NCI-H1694 (cell line): ENCODE measurements at places on chromosomes 5 and 9.

- DNase-seq, result no peak
These were observed 61.2 kb downstream of the ZNF366 start for GRCh38 chr5:72445969-72446368.

GRCh38 chr5:62432621-62433064 is 20.1 kb downstream of the IPO11 start:
- no peak for DNase-seq

DNA sequence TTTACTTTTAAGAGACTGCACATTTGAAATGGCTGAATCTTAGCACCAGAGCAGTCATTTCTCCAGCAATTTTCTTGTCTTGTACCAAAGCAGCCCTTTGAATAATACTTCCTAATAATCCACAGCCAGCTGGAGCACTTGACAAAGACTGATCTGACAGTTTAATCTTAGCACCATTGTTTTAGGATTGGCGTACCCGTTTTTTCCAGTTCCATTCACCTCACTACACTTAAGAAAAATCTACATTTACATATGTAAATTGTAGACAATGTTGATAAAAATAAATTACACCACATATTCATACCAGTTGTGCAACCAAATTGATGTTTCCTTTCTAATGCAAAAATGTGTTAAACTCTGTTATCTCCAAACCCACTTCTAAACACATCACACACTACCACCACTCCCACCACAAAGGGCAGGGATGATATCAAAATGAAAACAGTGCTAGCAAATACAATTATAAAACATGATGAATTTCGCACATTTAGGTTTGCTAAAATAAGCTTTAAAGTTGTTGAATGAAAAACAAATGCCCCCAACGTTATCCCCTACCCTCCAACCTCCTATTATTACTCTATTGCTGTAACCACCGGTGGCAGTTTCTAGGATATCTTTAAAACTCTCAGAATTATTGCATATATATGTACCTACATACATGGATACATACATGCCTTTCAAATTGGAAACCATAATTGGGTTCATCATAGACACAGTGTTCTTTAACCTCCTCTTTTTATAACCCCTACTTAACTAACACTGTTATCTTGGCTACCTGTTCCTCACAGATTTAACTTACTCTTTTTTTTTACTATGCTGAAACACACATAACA is 21.5 kb downstream of the SERINC5 start:
- no peak for DNase-seq

DNA sequence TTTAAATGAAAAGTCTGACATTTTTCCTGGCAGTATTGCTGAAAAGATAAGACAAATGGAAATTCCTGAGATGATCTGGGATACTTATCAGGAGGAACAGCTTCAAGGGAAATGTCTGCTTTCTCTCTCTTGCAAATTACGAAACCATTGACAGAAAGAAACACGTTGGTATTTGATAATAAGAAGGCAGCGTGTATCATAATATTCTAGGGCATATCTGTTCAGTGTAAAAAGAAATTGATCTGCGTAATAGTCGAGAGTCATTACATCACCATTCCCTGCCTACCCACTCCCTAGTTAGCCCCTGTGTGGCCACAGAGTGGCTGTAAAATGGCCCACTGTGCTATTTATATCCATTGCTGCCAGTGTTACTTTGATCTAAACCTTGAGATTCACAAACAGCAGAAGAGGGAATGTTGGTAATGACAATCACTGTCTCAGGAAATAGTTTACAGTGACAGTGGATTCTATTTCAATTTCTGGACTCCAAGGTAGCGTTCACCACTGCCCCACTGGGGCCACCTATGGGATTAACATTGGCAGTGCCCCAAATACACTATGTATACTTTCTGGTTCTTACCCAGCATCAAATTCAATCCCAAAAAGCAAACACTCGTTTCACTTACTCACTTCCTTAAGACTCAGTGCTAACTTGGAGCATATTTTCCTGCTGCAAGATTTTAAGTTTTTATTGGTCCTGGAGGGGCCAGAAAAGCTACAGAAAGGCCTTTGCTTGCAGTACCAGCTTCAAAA is 133.4 kb upstream of the GAS1 start:
- DNase-seq, result no peak

GRCh38 chr9:89874351-89875321 is 269.8 kb downstream of the GADD45G start:
- peak; percentile 22 for DNase-seq
